Activated CD4-positive, CD25-positive, alpha-beta regulatory T cell (primary cell): ENCODE measurements at places on chromosomes 3 and 15.

GRCh38 chr3:105139881-105140560, 226.7 kb upstream of the ALCAM start:
- no peak for DNase-seq

- DNase-seq, result no peak
Observed at GRCh38 chr3:174810254-174810653, 48.9 kb upstream of the NAALADL2 start.

DNA sequence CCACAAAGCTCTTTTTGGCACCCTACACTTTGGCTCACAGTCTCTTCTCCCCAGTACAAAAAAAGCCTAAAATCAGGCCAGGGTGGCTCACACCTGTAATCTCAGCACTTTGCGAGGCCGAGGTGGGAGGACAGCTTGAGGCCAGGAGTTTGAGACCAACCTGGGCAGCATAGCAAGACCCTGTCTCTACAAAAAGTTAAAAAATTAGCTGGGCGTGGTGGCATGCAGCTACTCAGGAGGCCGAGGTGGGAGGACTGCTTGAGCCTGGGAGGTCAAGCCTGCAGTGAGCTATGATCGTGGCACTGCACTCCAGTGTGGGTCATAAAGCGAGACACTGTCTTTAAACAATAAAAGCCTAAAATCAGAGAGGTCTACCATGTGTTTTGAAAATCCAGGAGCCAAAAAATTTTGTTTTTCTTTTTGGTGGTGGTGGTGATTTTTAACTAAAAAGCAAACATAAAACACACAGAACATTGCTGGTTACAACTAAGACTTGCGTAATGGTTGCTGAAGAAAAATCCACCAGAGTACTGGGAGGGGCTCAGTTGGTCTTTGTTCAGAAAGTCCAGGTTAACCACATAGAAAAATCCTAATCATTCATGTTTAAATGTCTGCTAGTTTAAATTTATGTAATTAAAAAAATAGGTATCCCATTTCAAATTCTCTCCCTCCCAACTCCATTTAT, 1.6 kb upstream of the MAN2C1 start:
- no peak for DNase-seq

GRCh38 chr3:143811602-143812001, 36.7 kb downstream of the SLC9A9 start:
- no peak for DNase-seq

GRCh38 chr3:48426401-48426909, 3.4 kb downstream of the PLXNB1 start:
- no peak for DNase-seq

DNA sequence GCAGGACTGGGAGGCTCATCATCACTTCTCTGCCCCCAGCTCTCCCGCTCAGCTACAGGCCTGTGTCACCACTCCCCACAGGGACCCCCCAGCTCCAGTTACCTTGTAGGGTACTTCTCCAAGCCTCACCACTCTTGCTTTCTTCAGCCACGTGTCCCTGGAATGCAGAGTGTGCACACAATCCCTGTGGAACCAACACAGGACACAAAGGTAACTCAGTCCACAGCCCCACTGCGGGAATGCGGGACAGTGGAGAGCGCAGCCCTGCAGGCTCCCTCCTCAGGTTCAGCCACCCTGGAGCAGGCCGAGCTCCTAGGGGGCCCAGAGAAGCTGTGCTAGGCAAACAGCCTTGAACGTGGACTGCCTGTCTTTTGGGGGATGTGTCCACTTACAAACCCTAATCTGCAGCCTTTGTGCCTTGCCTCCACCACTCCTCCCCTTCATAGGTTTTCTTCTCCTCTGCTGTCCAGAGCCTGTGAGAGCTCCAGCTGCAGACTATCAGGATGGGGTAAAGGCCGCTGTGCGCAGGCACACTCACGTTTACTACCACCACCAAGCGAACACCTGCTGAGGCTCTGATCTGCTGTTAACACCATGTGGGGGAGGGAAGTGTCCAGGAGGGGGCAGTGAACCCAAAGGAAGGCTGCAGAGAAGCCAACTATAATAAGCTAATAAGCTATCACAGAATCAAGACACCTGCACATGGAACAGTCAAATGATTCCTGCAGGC, 26.0 kb downstream of the XPC start:
- DNase-seq, result no peak

- no peak for DNase-seq
Observed at GRCh38 chr3:64578797-64579196, 109.0 kb downstream of the ADAMTS9 start.

DNA sequence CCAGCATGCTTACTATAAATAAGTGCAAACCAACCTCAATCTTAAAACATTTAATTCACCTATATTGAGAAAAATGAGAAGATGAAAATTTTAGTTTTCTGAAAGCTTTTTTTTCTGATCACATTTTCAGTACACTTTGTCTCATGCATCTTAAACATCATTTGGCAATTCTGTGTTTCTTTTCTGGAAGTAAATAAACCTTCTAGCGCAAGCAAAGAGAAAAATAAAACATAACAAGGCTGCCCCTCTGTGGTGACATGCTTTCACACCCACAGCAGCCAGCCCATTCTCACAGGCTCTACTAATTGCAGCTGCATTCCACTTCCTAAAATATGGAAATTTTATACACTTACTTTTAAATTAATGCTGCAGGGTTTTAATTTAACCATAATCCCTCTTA, 90.1 kb downstream of the NEK10 start:
- DNase-seq, result no peak

DNA sequence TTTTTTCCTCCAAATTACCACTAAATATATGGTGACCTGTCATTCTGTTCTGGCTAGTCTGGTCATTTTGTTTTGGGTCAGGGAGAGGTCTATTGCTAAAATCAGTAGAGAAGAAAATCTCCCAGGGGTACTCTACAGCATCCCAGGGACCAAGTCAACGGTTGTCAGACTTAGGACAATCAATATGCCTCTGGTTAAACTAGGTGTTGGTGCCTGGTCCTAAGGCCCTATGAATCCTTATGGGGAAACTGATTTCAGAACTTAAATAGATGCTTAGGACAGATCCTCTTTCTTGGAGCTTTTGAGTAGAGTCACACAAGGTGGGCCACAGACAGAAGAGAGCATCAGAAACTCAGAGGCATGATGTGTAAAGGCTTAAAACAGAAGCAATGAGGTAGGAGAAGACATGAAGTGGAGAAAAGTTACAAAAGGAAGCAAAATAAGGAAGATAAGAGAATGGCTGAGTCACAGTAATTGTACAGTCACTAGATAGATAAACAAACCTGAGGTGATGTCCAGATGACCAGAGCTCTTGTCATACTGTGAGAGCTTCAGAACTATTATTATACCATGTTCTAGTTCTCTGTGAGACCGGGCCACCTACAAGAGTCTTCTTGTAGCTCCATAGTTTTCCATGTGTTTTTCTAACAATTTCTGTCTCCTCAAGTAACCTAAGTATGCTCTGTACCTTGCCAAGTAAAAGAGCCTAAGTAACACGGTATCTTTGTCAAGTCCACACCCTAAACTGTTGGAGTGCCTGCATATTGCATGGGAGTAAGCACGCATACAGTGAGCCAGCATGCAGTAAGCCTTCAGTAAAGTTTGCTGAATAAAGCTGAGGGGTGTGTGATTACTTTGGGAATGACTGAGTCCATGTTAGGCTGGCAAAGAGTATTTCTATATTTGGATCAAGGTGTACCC, 44.6 kb upstream of the LEKR1 start:
- no peak for DNase-seq

GRCh38 chr3:185648396-185648795, 62.3 kb downstream of the SENP2 start:
- DNase-seq, result no peak

DNA sequence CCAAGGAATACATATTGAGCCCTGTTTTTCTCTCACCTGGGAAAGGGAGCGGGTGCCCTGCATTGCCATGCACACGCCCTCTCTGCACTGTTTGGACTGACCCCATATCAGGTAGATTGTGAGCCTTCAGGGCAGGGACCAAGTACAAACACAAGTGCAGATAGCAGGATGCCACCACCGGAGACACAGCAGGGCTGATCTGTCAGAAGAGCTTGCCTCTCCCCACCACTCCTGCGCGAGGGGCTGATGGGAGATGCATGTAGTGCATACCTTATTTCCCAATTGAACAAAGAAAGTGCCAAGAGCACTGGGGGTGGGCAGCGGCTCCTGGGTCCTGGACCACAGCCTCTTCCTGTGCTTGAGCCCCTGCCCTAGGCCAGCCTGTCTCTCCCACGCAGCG, 9.0 kb upstream of the SLCO2A1 start:
- DNase-seq, result no peak

GRCh38 chr15:98505611-98506031, 142.7 kb upstream of the IGF1R start:
- DNase-seq, result no peak

- DNase-seq, result no peak
Observed at GRCh38 chr15:68578980-68579935, at the start of gene CORO2B. Gene CORO2B (plus strand): TSS chr15:68578993. CDS start chr15:68579263, 270 bp downstream.

DNA sequence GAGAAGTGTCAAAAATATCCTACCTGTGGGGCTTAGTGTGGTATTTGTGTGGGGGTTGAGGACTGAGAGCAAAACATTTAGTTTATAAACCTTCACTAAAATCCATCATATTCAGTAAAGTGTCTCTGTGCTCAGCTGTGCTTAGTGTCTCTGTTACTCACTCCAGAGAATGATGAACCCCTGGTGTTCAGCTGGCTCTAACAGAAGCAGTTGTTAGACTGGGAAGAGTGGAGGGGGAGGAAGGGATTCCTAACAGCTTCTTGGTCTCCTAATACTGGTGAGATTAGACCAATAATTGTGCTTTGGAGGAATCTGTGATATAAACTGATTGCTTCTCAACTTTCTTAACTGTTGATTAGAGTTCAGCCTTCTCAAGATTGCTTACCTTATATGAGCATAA, 1123.5 kb downstream of the ROBO2 start:
- DNase-seq, result no peak

- no peak for DNase-seq
Observed at GRCh38 chr3:72185549-72186399, 400.8 kb upstream of the PROK2 start.

GRCh38 chr15:61205346-61205921, 23.7 kb downstream of the RORA start:
- no peak for DNase-seq

DNA sequence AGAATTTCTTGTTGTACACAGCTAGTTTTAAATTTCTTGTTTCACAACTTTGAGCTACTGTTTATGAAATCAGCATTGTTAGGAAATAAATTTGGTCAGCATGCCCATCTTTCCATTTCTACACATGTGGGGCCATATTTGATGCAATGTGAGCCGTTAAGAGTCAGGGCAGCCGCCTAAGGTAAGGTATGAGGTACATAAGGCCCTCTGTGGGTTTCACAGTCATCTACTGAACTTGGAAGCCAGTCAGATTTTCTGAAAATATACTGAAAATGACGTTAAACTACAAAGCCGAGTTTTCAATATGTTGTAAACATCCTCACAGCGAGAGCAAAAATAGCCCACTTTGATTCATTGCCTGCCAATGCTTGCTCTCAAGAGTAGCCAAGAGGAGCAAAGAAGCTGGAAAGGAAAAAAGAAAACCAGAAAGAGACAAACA, 94.7 kb upstream of the PDZRN3 start:
- no peak for DNase-seq

DNA sequence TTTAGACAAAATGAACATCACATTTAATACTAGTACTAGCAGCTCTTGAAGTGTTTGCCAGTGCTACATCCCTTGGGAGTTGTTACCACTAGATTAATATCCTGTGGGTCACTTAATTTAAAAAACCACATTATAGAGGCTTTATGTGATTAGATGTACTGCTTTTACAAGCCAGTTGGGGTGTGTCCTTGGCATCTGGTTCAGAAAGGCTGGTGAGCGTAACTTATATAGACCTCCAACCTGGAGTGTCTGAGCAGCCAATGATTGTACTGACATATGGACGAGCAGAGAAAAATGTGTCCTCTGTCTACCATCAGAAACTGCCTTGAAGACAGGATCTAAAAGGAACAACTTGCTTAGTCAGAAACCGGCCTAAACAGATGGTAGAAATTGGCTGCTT, 306.2 kb upstream of the ATP11B start:
- no peak for DNase-seq

DNA sequence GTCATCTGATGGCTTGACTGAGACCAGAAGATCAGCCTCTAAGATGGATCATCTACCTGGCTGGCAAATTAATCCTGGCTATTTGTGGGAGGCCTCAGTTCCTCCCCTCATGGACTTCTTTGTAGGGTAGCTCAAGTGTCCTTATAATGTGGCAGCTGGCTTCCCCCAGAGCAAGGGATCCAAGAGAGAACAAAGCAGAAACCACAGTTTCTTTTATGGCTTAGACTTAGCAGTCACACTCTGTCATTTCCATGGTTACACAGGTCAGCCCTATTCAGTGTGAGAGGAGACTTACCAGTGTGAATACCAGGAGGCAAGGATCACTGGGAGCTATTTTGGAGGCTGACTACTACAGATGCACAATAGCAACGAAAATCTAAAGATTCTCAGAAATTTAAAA, 15.3 kb upstream of the ARL14 start:
- DNase-seq, result no peak

DNA sequence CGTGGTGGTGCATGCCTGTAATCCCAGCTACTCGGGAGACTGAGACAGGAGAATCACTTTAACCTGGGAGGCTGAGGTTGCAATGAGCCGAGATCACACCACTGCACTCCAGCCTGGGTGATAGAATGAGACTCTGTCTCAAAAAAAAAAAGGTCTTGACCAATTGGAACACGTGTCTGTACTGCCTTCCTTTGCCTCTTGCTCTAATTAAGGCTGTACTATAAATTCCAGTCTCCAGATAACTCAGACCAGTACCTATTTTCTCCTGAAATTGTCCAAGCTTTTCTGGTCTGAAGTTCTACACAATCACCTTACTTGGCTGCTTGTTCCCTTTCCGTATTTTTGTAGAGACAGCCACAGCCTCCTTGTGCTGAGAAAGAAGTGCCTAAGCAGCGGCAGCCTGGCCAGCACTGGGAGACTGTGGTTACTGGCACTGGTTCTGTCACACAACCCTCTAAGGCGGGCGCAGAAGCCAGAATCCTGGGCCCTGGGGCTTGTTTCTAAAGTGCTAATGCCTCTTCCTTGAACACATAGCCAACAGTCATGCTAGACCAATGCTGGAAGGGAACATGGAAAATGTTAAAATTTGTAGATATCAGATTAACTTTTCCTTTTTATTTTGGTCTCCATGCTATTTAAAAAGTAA, 6.2 kb upstream of the CEP70 start:
- no peak for DNase-seq

GRCh38 chr15:67180035-67180434, 74.4 kb downstream of the AAGAB start:
- DNase-seq, result no peak

GRCh38 chr3:105869861-105870755, 1.3 kb upstream of the CBLB start:
- DNase-seq, result no peak

DNA sequence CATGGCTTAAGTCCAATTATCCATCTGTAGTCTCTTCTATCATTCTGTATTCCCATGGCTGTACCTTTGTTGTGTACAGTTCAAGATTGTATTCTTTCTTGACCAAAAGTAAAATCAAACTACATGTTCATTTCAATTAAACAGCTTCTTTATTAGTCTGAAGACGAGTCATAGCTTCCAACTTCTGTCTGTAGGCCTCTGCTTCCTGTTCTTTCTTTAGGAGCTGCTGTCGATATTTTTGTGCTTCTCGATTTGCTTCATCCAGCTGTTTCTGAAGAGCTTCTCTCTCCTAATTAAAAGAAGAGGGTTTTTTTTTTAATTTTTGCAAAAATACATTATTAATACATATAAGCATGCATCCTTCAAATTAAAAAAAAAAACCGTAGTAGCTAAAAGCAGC, 13.0 kb upstream of the HDC start:
- no peak for DNase-seq

- no peak for DNase-seq
Observed at GRCh38 chr15:38576837-38577236, 12.2 kb upstream of the RASGRP1 start.

GRCh38 chr15:24862726-24863521, 91.9 kb upstream of the SNRPN start:
- no peak for DNase-seq
